ENCODE measurements at places on chromosomes 16 and 17.
A peak's percentile ranks its signal among the peaks of the same experiment; 100 is the strongest.

DNA sequence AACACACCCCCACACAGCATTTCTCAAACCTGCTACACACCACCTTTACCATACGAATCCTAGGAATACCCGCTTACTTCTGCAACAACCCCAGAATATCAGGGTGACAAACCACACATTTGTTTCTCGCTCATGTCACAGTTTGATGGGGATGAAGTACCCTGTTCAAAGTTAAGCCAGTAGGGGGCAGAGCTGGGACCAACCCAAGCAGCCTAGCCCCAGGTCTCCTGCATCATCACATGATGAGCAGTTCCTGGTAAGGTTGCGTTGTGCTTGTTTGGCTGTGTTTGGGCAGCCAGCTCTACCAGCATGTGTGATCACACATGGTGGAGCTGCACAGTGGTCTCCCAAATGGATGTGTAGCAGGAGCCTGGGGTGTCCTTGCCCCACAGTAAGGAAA, 103.6 kb upstream of the C16orf82 start:
- DNase-seq = no peak

DNA sequence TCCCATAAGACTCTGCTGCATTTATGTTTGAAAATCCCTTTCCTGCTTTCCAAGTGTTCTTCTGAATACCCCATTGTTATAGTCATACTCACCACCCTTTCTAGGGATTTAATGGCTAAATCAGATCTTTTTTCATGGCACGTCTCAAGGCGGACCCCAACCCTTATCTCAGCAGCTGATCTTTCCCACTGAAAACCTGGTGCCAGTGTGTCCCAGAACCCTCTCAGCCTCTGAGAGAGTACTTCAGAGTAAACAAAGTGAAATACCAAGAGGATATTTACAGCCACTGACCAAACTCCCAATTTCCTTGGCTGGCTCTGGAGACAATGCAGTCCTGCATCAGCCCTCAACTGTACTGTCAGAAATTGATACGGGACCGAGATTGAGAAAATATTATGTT, 101.7 kb downstream of the TMEM100 start:
- DNase-seq = no peak

DNA sequence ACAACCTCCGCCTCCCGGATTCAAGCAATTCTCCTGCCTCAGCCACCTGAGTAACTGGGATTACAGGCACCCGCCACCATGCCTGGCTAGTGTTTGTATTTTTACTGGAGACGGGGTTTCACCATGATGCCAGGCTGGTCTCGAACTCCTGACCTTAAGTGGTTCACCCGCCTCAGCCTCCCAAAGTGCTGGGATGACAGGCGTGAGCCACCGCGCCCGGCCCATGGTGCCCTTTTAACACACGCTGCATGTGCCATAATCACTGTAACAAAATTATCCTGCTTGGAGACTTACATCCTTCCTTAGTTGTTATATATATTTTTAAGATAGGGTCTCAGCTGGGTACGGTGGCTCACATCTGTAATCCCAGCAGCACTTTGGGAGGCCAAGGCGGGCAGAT, 5.4 kb downstream of the CD7 start:
- no peak for DNase-seq

- peak; percentile 83 for DNase-seq
Observed at GRCh38 chr17:59425085-59425931, 93.9 kb downstream of the YPEL2 start.

- DNase-seq = no peak
Observed at GRCh38 chr16:73145166-73145880, 97.4 kb upstream of the ZFHX3 start.

GRCh38 chr17:66383333-66383732, 80.9 kb downstream of the PRKCA start:
- no peak for DNase-seq

GRCh38 chr17:71071837-71072236, 902.5 kb downstream of the KCNJ2 start:
- DNase-seq = no peak

- peak; percentile 4 for DNase-seq
Observed at GRCh38 chr16:9297437-9298113, 206.1 kb downstream of the HAPSTR1 start.

DNA sequence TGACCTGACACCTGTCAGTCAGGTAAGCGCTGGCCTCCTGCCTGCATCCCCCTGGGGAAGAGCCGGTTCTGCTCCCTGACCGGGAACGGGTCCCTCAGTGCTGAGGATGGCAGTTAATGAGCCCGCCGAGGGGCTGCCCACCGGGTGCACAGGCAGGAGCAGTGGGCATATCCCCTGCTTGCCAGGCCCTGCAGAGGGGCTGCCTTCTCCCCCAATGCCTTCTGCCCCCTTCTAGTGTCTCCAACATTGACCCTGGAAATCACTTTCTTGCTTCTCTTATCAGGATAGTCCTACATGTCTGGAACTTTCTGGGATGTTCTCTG, 388.5 kb downstream of the SEC14L1 start:
- no peak for DNase-seq

DNA sequence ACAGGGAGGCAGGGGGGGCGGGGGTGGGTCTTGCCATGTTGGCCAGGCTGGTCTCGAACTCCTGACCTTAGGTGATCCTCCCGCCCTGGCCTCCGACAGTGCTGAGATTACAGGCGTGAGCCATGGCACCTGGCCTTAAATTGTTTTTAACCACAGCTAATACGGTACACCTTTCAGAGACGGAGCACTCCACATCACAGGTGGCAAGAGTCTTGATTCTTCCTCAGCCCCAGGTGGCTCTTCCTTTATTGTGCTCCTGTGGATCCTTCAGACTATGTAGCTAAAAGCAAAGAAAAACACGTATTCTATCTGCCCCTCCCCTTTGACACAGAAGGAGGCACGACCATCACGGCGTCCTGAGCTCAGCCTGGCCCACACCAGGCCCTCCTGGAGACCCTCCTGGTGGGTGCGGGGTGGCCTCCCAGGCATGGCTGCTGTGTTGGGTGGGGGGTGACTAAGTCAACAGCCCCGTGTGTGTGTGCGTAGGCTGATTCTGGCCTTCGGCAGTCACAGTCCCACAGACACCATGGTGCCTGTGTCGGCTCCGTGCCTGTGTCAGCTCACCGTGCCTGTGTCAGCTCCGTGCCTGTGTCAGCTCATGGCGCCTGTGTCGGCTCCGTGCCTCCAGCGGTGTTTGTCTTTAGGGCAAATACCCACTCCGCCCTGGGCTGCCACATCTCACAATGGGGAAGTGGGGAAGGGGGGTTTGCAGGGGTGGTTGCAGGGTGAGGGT, 10.8 kb upstream of the SECTM1 start:
- peak; percentile 47 for DNase-seq

DNA sequence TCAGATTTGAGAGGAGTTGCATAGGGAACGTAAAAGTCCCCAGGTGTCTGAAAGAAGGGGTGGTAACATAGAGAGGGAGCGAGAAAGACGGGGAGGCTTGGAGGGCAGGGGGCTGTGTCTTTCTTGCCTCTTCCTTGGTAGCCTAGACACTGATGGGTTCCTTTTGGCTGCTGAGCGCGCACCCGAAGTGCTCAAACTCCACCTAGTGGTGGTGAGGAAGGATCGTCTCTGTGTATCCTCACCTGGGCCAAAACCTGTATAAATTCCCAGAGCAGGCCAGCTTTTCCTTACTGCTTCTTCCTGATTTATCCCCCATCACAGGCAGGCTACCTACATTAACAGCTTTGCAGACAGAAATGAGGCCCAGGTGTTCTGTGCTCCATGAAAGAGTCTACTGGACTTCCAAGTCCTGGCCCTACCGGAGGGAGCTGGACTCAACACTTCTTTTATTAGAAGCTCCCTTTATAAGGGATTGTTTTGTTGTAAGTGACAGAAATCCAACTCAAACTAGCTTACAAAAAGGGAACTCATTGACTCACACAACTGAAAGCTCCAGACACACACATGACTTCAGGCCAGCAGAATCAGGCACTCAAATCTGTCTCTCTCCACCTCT, 5.5 kb upstream of the SLC25A35 start:
- peak; percentile 90 for DNase-seq

DNA sequence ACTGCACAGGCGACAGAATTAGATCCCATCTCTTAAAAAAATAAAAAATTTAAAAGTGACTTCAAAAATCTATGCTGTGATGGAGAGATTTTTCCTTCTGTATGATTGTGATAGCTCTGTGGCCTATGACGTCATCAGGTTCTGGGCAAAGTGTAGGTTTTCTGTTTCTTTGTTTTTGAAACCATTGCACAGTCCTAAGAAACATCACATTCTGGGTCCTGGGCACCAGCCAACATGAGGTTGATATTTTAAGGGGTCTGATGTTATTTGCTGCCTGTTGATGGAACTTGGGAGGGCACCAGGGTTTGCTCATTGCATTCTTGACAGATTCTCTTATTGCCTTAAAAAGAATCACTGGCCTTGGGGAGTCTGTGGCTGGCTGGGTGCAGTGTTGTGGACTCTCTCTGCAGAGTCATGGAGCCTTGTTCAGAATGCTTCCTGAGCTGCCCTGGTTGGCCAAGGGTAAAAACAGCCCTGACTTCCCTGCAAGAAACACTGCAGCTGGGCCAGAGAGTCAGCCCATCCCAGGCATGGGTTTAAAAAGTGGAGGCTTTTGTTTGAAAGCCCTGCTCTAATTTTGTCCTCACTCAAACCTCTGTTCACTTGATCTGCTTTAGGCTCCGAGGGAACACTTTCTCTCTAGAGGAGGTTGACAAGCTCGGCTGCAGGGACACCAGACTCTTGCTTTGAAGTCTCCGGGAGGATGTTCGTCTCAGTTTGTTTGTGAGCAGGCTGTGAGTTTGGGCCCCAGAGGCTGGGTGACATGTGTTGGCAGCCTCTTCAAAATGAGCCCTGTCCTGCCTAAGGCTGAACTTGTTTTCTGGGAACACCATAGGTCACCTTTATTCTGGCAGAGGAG, 10.5 kb upstream of the CYLD start:
- no peak for DNase-seq

DNA sequence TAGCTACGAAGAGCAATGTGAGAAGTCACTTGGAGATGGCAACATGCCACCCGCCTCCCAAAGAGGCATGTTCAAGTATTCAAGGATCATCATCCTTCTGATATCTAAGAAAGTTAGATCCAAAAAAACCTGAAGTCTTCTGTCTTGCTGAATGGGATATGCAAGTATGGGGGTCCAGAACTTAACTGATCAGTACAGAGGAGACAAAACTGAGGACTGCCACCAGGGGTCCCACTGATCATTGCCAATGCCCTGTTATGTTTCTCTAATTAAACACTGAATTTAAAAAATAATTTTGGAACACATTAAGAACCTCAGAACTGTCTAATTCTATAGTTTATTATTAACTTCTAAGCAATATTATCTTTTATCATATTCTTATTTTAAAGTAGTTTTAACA, 99.7 kb downstream of the CDH8 start:
- DNase-seq = no peak

DNA sequence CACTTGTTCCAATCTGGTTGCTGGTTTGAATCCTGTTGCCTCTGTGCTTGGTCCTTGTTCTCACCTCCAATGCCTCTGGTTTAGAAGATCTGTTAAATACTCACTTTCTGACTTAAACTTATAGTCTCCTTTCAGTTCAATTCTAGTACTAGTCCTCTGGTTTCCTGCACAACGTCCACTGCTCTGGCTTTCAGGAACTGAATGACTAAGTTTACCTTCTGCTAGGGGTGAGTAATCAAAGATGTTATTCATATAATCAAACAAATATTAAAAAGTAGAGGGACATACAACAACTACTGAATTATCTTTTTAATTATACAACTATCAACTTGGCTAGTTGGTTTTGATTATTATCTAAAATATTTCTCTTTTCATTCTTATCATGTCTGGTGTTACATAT, 496.4 kb upstream of the TOM1L1 start:
- DNase-seq = no peak

- peak; percentile 59 for DNase-seq
Observed at GRCh38 chr16:75377729-75378386, 55.4 kb downstream of the CFDP1 start.

GRCh38 chr17:42287305-42287976, 857 bp upstream of the STAT5A start:
- DNase-seq = no peak

- DNase-seq = no peak
Observed at GRCh38 chr17:6470751-6471521, 26.7 kb downstream of the PIMREG start.

DNA sequence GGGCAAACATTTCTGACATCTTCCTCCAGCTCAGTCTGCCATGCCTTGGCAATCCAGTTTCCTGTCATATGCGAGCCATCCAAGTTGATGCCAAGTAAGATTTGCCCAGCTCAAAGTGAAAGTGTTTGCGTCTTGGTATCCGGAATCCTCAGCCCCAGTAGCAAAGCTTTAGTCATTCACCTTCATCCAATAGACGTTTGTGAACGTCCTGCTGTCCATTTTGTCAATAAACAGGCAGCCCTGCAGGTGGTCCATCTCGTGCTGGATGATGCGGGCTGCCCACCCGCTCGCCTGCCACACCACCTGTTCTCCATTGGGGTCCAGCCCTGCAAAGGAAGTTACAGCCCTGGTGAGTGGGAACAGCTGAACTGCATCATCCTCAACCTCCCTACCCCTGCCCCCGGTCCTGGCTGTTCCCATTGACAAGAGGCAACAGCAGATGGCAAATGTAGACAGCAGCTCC, 1.5 kb downstream of the PDF start:
- no peak for DNase-seq

- DNase-seq = no peak
Observed at GRCh38 chr16:48452991-48453760, 68.0 kb upstream of the SIAH1 start.

- no peak for DNase-seq
Observed at GRCh38 chr17:32264140-32264799, 1.4 kb upstream of the RHBDL3 start.

DNA sequence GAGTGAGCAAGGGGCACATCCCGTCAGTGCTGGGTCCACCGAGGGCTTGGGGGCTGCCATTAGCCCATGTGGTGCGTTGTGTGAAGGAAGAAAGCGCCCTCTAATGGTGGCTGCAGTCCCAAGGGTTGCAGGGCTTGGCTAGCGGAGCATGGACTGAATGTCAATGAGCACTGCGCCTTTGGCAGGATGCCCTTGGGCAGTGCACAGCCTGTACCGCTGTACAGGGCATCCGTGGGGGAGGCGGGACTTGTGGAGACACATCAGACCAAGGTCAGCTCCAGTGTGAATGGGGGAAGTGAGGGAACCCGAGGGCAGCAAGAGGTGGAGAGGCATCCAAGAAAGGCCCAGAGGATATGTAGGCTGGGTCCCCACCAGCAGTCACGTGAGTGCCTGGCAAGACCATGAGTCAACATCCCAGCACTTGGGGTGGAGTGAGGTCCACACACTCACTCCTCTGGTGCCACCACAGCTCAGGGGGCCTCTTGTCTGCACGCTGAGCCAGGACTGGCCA, 75.5 kb upstream of the MED9 start:
- DNase-seq = no peak

DNA sequence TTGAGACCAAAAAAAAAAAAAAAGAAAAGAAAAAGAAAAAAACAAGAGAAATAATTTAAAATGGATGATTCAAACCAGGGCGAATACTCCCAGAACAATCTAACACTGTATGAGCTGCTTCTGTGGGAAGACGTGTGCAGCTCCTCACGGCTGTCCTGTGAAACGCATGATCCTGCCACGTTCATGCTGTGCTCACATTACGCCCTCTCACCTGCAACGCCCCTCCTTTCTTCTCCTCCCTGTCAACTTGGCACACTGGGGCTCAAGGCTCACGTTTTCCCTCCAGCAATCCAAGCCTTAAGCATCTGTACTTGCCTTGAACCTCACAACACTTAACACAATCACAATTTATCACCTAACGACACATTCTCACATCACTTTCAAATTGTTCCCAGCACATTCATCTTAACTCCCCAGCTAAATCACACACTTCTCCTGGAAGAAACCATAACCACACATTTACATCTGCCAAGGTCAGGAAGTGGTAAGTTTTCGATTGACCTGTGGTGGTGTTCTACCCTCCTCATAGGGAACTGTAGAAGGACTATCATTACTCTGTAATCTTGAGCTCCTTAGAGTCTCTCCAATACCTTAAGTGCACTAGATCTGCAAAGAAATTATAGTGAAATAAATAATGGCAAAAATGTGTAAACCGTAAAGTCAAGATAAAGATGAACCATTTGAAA, 29.1 kb downstream of the MBTPS1 start:
- DNase-seq = peak; percentile 44
